ENCODE measurements at places on chromosomes 3 and 15.

DNA sequence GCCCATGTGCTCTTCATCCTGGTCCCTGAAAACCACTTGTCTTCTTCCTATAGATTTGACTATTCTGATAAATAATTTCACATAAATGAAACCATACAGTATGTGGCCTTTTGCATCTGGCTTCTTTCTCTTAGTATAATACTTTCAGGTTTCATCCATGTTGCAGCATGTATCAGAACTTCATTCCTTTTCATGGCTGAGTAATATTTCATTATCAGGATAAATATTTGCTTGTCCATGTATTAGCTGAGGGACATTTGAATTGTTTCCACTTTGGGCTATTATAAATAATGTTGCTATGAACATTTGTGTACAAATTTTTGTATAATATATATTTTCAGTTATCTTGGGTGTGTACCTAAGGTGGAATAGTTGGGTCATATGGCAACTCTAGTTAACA lies 29.8 kb upstream of the AEN start:
- DNase-seq = no peak

DNA sequence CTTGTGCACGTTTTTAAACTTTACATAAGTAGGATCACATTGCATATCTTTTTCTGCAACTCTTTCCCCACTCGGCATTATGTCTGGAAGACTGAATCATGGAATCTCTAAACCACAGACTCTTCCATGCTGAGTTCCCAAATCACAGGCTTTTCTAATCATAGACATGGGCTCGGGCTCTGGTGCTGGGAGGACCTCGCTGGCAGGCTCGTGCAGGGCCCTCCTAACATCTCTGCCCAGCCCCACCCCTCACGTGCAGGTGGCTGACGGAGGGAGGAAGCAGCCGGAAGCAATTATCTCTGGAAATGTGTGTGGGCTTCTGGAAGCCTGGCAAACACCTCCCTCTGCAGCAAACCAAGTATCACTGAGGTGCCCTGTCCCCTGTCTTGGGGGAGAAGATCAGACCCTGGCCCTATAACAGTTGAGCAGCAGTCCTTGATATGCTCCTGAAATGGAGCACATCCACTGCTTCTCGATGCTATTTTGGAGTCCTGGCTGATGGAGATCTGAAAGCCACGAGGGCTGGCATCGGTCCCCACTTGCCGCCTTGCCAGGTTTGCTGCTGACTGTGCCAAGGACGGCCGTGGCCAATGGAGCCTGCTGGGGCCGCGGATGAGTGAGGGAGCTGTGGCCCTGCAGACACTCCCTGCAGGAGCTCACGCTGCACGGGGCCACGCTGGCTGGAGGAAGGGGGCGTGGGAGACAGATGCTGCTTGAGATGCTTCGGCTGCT lies 4.4 kb upstream of the IQSEC1 start:
- DNase-seq = no peak

- DNase-seq = peak; percentile 94
Observed at GRCh38 chr3:177813322-177813721, 616.0 kb upstream of the TBL1XR1 start.

DNA sequence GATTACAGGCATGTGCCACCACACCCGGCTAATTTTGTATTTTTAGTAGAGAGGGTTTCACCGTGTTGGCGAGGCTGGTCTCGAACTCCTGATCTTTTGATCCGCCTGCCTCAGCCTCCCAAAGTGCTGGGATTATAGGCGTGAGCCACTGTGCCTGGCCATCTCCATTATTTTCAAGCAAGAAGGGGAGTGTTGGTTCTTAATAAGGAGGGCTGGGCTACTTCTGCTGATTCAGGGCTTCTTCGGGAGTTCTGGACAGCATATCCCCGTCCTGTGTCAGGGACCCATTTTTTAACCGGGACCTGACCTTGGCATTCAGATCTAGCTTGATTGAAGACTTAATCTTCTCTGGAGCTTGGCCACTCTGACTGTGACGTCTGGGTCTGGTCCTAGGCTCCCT lies 74.1 kb upstream of the SYN2 start:
- no peak for DNase-seq

DNA sequence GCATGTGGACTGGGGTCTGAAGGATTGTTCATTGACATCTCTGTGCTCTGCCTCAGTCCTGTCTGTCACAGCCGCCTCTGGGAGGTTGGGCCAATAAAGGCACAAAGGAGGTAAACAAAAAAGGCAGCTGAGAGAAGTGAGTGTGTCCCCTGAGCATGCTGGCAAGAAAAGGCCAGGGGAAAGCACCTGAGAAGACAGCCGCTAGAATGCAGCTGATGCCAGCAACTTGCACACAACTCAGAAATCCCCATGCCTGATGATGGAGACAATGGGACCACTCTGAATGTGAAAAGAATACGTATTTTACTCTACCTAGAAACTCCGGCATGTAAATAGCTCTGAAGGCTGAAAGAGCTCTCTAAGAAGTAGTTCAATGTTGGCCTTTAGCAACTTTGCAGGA lies 118.7 kb downstream of the KCNH8 start:
- no peak for DNase-seq

DNA sequence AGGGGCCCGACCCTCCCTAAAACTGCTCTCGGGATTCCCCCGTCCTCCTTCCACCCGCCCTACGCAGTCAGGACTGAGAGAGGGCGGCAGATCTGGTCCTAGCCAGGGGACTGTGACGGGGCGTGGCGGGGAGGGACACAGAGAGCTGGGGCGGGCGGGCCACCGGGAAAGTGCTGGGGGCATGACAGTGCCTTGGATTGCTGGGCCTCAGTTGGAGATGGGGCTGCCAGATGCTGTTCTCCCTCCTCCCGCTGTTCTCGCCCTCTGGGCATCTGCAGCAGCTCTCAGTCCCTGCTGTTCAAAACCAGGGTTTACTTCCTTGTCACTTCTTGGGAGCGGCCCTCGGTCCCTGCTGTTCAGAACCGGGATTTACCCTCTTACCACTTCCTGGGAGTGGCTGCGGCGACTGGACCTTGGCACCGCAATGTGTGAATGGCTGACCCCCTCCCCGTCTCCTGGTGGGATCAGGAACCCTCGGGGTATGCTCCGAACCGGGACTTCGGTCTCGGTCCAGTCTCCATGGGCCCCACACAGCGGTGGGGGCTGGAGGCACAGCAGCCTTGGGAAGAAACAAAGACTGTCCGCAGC lies 1.8 kb upstream of the RPP25 start:
- DNase-seq = peak; percentile 35

- no peak for DNase-seq
Observed at GRCh38 chr3:153740109-153740508, 381.1 kb upstream of the ARHGEF26 start.

GRCh38 chr3:23785097-23785645 lies 20.6 kb upstream of the UBE2E1 start:
- no peak for DNase-seq

DNA sequence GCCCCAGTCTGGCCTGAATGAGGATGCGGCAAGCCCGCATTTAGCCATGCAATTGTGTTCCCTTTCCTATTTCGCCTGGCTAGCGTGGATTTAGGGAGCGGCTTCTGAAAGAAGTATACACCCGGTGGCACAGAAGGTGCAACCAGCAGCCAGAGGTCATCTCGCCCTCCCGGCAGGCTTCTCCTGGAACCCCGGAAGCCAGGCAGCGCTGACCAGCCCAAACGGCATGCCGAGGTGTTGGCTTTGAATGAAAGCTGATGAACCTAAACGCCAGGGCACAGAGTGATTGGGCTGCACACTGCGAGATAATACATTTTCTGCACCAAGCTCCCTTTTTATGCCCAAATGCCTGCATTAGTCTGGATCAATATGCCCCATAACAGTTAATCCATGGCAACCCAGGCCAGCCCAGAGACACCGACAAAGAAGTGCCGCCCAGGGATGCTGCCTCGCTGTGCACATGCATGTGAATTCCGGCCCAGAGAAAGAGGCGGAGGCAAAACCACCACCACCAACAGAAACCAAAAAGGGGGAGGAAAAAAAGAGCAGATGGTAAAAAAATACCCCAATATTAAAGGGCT lies 1.4 kb downstream of the SRGAP3 start:
- no peak for DNase-seq

GRCh38 chr3:135041601-135042000 lies 246.5 kb downstream of the EPHB1 start:
- DNase-seq = no peak

DNA sequence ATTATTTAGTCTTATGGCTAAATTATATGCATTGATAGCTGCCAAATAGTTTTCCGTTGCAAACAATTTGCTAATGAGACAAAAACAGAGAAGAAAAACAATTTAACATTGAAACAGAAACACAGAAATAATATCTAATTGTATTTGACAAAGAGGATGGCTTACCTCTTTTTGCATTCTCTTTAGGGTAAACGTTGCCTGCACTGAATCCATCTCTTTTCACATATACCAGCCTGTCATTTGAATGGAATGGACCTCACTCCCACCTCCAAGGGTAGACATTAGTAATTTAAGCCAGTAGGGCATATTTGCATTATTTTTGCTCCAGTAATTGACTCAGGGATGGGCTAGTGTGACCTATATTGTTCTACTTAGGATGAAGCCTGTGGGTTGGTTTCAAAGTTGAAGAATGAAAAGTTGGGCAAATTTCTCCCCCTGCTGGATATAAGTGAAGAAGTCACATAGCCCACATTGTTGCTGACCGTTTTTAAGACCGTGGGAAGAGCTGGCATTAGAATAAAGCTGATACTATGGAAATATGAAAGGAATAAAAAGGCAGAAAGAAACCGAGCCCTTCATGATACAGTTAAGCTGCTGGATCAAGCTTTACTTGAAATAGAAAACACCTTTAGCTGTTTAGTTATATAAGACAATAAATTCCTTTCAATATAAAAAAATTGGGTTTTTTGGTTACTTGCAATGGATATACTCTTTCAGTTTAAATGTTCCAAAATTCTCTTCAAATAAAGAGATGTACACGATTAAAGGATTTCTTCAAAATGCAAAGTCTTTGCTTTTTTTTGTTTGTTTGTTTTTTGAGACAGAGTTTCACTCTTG lies 26.9 kb downstream of the PIERCE2 start:
- DNase-seq = peak; percentile 84

DNA sequence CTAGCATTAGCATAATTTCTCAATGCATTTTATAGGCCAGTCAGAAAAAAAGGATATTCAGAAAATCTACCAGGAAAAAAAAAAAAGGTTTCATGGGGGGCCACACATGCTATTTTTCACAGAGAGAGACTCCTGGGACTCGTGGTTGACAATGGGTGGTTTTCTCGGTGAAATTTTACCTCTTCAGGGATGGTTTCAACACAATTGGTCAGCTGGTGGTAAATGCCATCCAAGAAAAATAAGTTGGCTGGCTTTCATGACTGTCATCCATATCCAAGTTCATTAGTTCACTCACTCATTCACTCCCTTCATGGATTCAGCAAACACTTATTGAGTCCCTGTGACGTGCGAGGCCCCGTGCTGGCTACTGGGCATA lies 217.3 kb downstream of the SHQ1 start:
- DNase-seq = no peak

DNA sequence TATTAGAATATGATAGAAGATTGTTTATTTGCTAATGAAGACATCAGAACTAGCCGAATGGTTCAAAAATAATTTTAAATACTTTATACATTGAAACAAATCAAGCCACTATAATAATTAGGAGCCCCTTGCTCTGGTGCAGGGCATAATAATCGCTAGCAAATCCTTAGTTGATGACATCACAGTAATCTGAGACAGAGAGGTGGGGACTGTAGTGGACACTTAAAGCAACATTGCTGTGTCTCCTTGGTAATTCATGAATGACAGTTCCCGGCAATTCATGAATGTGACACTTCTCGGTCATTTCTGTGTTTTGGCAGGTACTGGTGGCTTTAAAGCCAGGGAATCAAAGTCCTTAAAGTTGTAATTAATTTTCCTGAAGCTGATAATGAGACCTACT lies 114.3 kb downstream of the PPM1L start:
- no peak for DNase-seq

GRCh38 chr15:58369261-58369701 lies 62.5 kb upstream of the LIPC start:
- DNase-seq = peak; percentile 96

DNA sequence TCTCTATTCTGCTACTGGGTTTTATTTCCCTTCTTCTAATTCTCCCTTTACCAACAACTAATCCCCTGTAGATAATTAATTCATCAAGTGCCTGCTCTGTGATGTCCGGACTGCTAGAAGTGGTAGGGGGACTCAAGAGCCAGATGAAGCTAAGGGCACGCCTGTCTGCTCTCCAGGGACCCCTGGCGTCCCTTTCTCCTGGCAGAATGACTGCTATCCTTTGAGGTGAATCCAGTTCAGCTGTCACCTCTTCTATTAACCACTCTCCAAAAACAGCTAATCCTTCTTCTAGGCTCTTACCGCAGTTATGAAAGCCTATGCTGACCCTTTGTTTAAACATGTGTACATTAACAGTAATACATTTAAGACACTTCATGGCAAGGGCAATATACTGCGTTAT lies 1.4 kb upstream of the CHRNA7 start:
- DNase-seq = no peak

DNA sequence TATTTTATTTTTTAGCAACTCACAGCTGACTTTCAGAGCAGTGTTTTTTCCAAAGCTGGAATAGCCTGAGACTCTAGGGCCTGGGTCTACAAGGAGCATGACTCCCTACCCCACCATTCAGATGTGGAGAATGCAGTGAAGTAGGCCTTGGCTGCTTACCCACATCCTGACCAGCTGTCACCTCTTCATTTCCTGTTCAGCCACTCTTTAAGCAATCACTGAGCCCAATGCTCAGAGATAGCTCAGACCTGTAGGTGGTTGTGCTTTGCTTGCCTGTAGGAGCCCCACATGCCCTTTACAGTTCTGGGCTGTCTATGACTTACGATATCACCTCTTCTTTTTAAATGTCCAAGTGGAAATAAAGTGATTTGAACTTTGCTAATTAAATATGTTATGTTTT lies 148.1 kb downstream of the NEK11 start:
- no peak for DNase-seq

Measured in dermis blood vessel endothelial cell (primary cell).